ENCODE measurements at places on chromosomes 16 and 17.

GRCh38 chr17:48613862-48614694, 1.0 kb downstream of the HOXB8 start:
- no peak for DNase-seq

GRCh38 chr16:88735121-88735520, 28.8 kb downstream of the CTU2 start:
- no peak for DNase-seq

DNA sequence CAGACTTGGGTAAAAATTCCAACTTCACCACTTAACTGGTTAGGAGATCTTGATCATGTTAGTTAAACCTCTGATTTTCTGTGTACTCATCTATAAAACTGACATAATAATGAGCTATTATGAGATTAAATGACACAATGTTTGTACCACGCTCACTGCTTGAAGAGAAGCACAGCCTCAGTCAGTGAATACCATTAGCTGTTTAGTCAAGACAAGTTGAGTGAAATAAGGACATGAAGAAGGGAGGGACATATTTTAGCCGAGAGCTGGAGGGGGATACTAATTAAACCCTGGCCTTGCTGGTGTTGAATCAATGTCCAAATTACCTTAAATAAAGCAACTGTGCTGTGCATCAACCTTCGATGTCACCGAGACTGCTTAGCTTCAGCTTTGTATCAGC, 105.1 kb upstream of the TOX3 start:
- no peak for DNase-seq

- DNase-seq: no peak
Observed at GRCh38 chr16:24737391-24737871, 8.0 kb downstream of the TNRC6A start.

DNA sequence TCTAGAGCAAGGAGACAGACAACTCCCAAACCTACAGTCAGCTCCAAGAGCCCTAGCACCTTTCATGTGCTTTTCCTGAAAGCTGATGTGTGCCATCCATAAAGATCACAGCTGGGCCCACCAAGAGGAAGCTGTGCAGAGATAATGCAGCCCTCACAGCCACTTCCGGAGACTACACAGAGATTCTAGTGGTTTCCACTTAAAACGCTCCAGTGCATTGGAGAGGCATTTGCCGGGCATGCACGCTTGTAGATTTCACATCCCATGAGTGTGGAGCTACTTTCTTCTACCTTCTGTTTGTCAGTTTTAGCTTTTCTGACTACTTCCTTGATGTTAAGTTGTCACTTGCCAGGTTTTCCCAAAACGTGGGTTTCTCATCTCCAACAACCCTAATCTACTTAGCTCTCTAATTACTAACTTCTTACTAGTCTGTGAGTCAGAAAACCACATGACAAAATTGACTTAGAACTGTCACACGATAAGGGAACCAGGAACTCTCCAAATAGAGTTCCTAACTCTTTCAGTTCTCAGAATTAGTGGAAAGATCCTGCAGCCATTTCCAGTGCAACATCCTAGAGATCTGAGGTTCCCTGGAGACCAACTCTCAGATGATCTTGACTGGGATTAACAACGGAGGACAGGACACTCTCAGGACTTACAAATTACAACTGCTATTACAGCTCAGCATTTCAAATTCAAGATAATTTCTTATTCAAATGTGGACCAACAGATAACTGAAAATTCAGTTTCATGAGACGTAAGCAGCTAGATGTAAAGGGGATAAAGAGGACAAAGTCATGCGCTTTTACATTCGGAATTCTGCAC, 28.6 kb downstream of the PMP22 start:
- DNase-seq: peak; percentile 95

- peak; percentile 64 for DNase-seq
Observed at GRCh38 chr16:29848420-29849297, 14.4 kb downstream of the CDIPT start.

All from KBM-7 (cell line).